Activated T-helper 2 cell treated with anti-CD3 and anti-CD28 coated beads, Interferon-gamma antibody, Interleukin-2, Interleukin-4, amounts not matched to agents 10 μg/mL and 5 μg/mL and 100 μg/mL, durations not matched to agents 14 hours and 24 hours and 36 hours (primary cell): ENCODE measurements at places on chromosomes 13 and 19. TPM values are rescaled to one million over a fixed set of nuclear protein-coding genes. Genes with fewer than 3 reads are reported as not detected.

The KLK15 gene
- not detected in 2 replicates for total RNA-seq

The DMKN gene
- 0.27 TPM in 1 of 2 replicates, not detected in the other for total RNA-seq

DNA sequence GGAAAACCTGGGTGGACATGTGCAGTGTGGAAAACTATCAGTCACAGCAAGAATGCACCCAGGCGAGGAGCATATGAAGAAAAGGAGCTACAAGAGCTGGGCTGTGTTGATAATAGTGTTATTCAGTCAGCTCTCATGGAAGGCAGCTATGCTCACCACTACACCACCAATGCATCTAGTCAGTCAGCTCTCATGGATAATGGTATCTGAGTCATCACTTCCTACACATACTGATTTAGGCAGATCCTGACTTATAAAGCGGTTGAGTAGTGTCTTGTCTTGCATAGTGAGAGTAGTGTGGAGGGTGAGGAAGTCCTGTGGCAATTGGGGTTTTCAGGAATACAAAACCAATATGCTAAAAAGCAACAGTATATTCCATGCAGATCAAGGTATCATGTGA, 9.1 kb upstream of the ZNF160 start:
- no peak overlapping the region for H3K4me3 ChIP-seq
- H3K27me3 ChIP-seq, result no peaks in the 10 kb centered on the region
- H3K4me1 ChIP-seq, result no peaks in the 10 kb centered on the region
- peaks cover 26% of the 10 kb centered on the region for H3K36me3 ChIP-seq

DNA sequence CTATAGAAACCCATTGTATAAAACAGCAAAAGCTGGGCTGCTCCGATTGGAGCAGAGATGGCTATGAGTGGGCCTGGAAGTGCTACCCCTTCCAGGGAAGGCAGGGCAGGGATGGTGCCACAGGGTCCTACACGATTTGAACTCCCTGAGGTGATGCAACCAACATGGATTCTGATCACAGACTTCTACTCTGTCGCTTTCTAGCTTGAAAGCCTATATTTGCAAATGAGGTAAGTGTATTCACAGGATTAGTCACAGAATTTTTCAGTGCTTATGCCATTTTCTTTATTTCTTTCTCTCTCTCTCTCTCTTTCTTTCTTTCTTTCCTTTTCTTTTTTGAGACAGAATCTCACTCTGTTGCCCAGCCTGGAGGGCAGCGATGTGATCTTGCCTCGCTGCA, 179.0 kb downstream of the SPRY2 start:
- H3K27me3 ChIP-seq, result no peaks in the 10 kb centered on the region
- H3K4me1 ChIP-seq, result no peaks in the 10 kb centered on the region
- no peak overlapping the region for H3K27ac ChIP-seq
- no peaks in the 10 kb centered on the region for H3K36me3 ChIP-seq
- no peak for DNase-seq

- no peak overlapping the region for H3K4me3 ChIP-seq
- H3K27ac ChIP-seq, result no peak overlapping the region
- DNase-seq, result no peak
- peaks cover 8% of the 10 kb centered on the region for H3K27me3 ChIP-seq
Observed at GRCh38 chr19:35321291-35321690, 7.7 kb upstream of the CD22 start.

DNA sequence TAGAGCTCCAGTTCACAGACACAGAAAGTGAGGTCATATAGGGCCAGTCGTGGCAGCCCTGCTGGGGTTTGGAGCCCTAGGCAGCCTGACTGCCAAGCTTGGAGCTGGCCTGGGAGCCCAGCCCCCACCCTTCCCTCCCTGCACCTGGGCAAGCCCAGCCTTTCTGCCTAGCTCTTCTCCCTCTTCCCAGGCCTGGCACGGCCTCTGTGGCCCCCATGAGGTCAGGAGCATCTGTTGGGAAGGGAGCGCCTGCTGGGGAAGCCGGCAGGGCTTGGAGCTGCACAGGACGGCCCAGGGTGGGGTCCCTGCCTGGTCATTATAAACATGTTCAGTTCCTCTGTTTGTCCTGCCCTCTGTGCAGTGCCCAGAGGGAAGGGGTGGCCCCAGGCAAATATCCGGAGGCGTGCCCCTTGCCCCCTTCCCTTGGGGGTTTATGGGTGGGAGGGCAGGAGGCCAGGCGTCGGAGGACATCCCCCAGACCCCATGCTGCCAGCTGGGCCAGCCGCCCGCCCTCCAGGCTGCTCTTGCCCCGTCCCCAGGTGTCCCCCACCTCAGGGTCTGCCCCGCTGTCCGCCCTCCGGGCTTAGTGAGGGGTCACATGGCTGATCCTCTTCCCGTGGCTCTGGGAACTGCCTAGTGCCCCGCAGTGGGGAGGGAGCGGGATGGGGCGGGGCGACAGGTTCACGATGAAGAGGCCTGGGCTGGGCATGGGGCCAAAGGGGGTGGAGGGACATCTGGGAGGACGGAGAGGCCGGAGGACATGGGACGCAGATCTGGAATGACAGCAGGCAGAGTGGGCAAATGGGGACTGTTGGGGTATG, 30.0 kb upstream of the NCCRP1 start:
- peaks cover 5% of the 10 kb centered on the region for H3K36me3 ChIP-seq
- no peak overlapping the region for H3K4me3 ChIP-seq
- H3K27ac ChIP-seq, result no peak overlapping the region
- H3K27me3 ChIP-seq, result no peaks in the 10 kb centered on the region
- no peak for DNase-seq
- H3K4me1 ChIP-seq, result peaks cover 4% of the 10 kb centered on the region

DNA sequence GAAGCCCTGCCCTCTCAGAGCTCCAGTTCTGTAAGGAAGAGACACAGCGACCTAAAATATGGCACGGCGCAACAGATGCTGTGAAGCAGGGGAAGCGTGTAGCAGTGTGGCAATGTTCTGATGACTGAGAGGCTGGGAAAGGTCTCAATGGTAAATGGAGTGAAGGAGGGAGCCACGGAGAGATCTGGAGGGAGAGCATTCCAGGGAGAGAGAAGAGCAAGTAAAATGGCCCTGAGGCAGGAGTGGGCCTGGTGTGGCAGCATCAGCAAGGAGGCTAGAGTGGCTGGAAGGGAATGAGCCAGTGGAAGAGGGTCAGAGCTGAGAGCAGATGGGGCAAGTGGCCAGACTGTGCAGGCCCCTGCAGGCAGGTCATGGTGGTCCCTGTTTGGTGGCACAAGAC, 16.4 kb downstream of the RCN3 start:
- no peaks in the 10 kb centered on the region for H3K36me3 ChIP-seq
- H3K4me3 ChIP-seq, result no peak overlapping the region
- H3K27ac ChIP-seq, result no peak overlapping the region
- H3K27me3 ChIP-seq, result no peaks in the 10 kb centered on the region

DNA sequence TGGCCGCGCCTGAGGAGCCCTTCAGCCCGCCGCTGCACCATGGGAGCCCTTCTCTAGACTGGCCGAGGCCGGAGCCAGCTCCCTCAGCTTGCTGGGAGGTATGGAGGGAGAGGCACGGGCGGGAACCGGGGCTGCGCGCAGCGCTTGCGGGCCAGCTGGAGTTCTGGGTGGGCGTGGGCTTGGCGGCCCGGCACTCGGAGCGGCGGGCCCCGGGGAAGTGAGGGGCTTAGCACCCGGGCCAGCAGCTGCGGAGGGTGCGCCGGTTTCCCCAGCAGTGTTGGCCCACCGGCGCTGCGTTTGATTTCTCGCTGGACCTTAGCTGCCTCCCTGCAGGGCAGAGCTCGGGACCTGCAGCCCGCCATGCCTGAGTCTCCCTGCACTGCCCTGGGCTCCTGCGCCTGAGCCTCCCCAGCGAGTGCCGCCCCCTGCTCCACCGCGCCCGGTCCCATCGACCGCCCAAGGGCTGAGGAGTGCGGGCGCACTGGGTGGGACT, 1890.0 kb upstream of the PCDH20 start:
- no peak for DNase-seq
- H3K27ac ChIP-seq, result no peak overlapping the region
- H3K27me3 ChIP-seq, result no peaks in the 10 kb centered on the region
- H3K36me3 ChIP-seq, result no peaks in the 10 kb centered on the region
- H3K4me3 ChIP-seq, result no peak overlapping the region

DNA sequence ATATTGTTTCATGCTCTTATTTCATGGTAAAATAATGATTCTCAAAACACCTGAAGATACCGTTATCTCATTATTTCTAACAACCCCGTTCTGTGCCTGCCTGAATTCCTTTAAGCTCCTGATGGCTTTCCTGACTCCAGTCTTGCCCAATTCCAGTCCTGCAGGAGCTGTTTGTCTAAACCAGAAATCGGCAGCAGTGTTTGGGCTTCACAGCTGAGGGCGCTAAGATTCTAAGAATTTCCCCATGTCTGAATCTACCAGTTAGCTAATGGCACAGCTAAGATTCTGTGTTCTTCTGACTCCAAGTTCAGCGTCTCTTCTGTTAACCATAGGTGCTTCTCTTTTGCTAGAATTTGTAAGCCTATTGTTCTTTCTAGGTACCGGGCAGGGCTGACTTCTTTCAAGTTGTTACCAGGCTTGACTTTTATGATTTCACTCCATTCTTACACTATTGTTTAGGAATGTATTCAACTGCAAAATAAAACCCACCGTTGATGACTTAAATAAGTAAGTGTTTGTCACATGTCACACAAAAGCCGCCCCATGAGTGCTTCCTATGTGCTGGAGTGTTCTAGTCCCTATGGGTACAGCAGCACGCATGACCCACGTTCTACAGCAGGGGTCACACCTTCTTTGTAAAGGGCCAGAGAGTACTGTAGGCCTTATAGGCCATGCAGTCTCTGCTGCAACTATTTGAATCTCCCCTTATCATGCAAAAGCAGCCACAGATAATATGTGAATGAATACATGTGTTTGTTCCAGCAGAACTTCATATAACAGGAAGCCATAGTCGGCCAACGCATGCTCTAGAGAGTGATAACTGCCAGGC, 168.3 kb upstream of the RNF113B start:
- DNase-seq, result no peak
- H3K4me3 ChIP-seq, result no peak overlapping the region
- no peak overlapping the region for H3K27ac ChIP-seq
- no peaks in the 10 kb centered on the region for H3K4me1 ChIP-seq

- H3K4me3 ChIP-seq, result no peak overlapping the region
- peaks cover 37% of the 10 kb centered on the region for H3K4me1 ChIP-seq
- peaks cover 20% of the 10 kb centered on the region for H3K27me3 ChIP-seq
- peaks cover 15% of the 10 kb centered on the region for H3K36me3 ChIP-seq
- H3K27ac ChIP-seq, result no peak overlapping the region
Observed at GRCh38 chr19:6534451-6535093, 3.7 kb downstream of the TNFSF9 start.

- H3K4me3 ChIP-seq, result no peak overlapping the region
- no peak overlapping the region for H3K27ac ChIP-seq
- peaks cover 17% of the 10 kb centered on the region for H3K27me3 ChIP-seq
- H3K4me1 ChIP-seq, result no peaks in the 10 kb centered on the region
- no peak for DNase-seq
Observed at GRCh38 chr13:95544293-95544692, 8.2 kb upstream of the CLDN10 start.

DNA sequence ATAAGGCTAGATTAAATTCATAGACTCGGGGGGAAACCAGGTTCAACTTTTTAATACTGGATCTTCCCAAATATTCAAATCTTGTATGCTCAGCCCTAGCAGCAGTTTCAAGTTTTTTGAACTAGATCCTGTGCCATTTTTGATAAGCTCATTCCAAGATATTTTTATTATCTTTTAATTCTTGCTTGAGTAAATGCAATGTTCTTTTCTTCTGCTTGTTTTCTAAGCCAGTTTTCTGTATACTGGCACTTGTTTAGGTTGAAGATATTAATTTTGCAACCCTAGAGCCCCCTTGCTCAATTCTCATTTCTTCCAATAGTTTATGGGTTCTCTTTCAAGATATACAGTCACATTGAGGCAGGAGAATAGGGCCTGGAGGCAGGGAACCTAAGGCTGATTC, 13.1 kb upstream of the PNMA8C start:
- H3K36me3 ChIP-seq, result no peaks in the 10 kb centered on the region
- no peak for DNase-seq

DNA sequence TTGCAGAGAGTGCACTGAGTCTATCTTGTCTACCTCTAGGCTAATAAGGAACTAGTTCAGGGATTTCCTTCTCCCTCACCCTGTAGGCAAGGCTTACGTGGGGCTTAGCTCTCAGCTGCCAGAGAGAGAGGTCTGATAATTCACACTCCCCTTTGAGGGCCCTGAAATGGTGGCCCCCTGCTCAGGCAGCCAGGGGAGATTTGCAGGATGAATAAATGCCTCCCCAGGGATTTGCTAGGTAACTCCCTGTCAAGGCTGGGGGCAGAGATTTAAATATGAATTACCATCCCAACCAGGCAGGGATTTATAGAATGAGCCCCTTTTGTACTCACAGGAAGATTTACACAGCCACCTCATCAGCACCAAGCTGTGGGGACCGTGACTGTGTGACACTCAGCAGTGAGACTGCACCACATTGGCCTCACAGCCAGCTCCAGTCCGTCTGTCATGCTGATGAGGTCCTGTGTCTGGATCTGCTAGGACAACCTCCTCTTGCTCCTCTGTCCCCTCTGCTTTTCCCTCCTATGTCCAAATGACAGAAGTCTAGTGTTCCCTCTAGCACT, 73.4 kb downstream of the CBY2 start:
- no peaks in the 10 kb centered on the region for H3K36me3 ChIP-seq
- H3K27ac ChIP-seq, result no peak overlapping the region
- DNase-seq, result no peak
- no peak overlapping the region for H3K4me3 ChIP-seq
- H3K4me1 ChIP-seq, result no peaks in the 10 kb centered on the region

- H3K36me3 ChIP-seq, result peaks cover 22% of the 10 kb centered on the region
- H3K4me1 ChIP-seq, result peaks cover 36% of the 10 kb centered on the region
- DNase-seq, result no peak
- H3K27ac ChIP-seq, result peak overlapping the region; percentile 75
- H3K27me3 ChIP-seq, result no peaks in the 10 kb centered on the region
Observed at GRCh38 chr13:98577836-98578285, 954 bp upstream of the STK24 start.

- H3K27ac ChIP-seq, result no peak overlapping the region
- H3K4me3 ChIP-seq, result no peak overlapping the region
- DNase-seq, result no peak
- no peaks in the 10 kb centered on the region for H3K36me3 ChIP-seq
- no peaks in the 10 kb centered on the region for H3K27me3 ChIP-seq
Observed at GRCh38 chr13:105201351-105201750, 1334.1 kb downstream of the EFNB2 start.
